ENCODE measurements at places on chromosomes 5 and 9.

DNA sequence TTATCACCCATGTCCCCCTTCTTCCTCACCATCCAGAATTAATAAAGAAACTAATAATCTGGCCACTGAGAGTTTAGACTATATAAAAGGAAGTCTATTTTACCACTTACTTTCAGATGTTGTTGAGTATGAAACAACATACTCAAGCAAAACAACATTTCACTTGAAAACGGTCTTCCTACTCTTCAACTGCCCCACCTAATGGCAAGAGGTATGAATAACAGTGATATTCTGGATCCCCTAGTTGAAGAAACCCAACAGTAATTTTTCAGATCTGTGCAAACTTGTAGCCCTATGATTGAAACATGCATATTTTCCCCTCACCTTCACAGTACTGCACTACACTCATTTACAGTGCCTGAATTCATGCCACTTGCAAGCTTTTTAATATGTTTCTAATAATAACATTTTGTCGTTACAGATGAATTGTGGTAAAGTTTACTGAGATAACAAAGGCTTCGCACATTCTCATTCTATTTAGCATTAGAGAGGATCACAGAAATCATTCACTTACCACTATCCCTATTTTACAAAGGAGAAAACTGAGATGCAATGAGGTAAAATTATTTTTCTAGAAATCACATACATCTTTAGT, 267.9 kb upstream of the PDE4D start:
- DNase-seq: no peak

DNA sequence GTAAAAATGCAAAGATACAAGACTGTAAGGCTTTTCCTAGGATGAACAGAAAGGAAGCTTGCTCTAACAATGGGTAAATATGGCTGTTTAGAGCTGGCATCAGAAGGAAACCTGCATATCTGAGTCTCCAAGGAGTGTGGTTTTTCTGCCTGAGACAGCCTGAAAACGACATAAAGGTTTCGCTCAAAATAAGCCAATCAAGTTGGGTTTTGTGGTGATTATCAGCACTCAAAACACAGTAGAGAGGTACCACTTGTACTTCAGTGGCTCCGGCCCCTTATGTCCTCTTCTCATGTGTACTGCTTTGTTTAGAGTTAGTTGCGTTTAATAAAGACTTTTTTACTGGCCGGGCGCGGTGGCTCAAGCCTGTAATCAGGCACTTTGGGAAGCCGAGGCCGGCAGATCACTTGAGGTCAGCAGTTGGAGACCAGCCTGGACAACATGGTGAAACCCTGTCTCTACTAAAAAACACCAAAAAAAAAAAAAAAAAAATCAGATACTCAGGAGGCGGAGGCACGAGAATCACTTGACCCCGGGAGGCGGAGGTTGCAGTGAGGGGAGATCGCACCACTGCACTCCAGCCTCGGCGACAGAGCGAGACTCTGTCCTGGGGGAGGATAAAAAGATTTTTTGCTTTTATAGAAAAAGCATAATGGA, 39.4 kb downstream of the KLF9 start:
- DNase-seq: no peak

- DNase-seq: no peak
Measured at GRCh38 chr5:146718609-146719008, 159.9 kb downstream of the PPP2R2B start.

DNA sequence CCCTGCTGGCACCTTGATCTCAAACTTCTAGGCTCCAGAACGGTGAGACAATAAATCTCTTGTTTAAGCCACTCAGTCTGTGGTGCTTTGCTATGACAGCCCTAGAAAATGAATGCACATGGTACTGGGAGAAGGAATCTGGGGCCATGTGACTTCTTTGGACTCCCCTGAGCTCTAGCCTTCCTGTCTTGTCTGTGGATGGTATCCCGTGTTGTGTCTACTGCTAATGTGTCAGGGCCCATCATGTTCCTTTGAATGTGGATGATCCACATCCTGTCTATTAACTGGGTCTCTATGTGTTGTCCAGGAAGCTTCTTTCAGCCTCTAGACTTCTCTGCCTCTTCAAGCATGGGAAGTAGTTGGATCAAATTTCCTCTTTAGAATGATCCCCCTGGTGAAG, 25.1 kb downstream of the IL7R start:
- no peak for DNase-seq

GRCh38 chr9:112002847-112003457, 106.3 kb downstream of the UGCG start:
- DNase-seq: no peak

DNA sequence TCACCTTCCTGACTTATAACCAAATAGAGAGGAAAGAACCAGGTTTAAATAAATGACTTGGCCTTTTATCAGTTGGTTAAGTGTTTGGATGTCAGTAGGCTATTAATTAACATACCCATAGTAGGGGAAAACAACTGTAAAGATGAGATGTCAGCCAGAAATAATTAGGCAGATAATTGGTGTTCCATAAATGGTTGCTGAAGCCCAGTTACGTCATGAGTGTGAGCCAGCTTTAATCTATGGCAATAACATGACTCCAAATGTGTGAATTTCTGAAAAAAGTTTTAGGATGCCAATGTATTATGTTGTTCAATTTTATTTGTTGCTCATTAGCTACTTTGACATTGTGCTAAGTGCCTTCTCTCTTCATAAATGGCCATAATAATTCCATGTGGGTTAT, 180.5 kb downstream of the FBXL7 start:
- no peak for DNase-seq

- no peak for DNase-seq
Measured at GRCh38 chr9:128011071-128011817, 30.5 kb upstream of the EEIG1 start.

DNA sequence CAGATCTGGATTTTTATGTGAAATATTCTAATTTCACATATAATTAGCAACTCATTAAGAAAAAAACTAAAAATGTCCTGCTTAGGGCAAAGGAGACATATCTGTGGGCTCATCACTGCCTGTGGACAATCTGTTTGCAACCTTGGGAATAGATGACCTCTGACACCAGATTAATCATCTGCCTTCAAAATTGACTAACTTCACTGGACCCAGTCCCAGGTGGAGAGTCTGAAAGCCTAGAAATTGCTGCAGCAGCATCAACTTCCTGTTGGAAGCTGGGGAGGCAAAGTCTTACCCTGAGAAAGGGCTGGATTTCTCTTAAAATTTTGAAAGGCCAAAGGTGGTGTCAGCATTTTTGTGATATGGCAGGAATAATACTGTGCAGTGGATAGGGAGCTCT, 76.3 kb upstream of the TNC start:
- no peak for DNase-seq

DNA sequence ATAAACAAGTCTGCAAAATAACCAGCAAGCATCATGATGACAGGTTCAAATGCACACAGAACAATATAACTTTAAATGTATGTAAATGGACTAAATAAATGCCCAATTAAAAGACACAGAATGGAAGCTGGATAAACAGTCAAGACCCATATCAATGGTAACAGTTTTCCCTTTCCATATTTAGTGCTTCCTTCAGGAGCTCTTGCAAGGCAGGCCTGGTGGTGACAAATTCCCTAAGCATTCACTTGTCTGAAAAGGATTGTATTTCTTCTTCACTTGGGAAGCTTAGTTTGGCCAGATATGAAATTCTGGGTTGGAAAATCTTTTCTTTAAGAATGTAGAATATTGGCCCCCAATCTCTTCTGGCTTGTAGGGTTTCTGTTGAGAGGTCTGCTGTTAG, 120.2 kb upstream of the RASA1 start:
- DNase-seq: no peak

DNA sequence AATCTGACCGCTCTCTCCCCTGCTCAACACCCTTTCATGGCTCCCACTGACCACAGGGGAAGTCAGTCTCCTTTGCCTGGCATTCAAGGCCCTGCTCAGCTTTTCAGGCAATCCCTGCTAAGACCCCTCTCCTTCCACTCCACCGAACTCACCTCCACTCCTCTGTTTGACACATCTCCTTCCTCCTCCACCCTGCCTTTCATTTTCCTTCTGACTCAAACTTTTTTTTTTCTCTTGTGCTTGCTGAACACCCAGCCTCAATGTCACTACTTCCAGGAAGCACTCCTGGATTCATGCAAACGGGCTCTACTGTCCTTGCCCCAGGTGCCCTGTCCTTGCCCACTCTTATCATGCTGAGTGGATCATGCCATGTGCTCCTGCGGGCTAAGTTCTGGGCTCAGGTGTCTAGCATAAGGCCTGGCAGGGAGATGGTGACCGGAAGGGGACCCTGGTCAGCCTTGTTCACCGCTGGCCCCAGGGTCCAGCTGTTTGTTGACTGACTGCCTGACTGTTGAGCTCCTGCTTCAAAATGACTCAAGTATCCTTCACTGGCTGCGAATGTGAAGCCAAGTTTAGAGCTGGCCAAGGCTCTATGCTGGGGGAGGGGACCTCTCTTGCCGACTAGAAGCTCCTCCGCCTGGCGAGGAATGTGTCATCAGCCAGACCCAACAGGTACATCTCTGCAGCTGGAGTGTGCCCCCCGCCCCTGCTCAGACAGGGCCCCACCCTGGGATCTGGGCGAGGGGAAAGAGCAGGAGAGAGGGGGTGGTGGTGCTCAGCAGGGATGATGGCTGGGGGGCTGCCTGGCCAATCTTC, 6.2 kb downstream of the NR5A1 start:
- DNase-seq: no peak

GRCh38 chr5:127785098-127785927, 82.1 kb downstream of the CCDC192 start:
- DNase-seq: no peak

DNA sequence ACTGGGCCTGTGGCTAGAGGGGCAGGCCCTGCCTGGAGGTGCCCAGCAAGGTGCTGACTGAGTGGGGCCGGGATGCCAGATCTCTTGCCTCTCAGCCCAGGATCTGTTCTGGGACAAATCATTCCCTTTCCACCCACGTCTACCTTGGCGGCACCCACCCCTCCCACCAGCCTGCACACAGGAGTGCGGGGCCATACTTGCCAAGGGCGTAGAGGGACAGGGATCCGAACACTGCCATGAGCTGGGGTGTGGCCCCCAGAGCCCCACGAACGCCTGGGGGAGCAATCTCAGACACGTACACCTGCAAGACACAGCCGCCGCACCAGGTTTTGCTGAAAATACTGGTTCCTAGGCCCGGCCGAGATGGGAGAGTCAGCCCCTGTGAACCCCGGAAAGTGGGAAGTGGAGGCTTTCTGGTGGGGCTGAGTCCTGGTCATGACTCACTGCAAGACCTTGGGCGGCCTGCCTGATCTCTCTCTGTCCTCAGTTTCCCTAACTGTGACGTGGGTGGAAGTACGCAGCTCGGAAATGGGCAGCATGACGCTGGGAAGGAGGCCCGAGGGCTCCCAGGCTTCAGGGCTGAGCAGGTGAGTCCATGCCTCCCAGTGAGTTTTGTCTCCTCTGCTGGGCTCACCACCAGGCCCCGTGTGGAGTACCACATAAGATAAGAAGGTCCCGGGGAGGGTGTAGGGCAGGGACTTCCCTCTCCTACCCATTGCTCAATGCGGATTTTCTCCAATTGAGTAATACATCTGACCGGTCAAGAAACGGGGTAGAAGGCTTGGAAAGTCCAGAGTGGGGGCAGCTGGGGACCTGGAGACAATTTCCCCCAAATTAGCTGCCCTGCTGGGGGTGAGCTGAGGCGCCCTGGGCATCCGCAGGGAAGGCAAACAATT, 2.6 kb downstream of the SLC2A6 start:
- no peak for DNase-seq

DNA sequence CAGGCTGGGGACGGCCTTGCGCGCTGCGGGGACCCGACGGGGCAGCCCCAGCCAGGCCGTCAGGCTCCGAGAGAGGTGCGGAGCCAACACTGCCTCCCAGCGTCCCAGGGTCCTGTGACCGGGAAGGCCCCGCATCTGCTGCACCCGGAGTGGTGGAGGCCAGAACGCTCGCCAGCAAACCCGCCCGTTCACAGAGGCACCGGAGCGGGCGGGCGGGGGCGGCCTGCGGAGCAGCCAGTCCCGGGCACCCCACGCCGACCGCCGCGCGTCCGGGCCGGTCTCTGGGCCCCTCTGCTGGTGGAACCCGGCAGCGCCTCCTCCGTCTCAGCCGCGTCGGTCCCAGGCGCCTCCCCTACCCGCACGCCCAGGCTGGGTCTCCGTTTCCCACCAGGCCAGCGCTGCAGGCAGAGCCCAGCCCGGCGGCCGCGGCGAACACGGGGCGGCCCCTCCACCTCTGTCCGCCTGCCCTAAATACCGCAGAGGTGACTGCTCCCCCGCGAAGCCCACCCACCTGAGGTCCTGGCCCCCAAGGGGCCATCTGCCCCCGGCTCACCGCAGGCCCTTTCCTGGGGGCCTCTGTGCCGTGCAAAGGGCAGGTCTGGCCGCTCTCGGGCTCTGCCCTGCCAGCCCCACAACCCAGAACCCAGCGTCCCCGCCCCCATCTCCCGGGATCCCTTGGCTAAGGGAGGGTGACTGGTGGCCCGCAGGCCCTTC, 15.9 kb downstream of the EXD3 start:
- no peak for DNase-seq

DNA sequence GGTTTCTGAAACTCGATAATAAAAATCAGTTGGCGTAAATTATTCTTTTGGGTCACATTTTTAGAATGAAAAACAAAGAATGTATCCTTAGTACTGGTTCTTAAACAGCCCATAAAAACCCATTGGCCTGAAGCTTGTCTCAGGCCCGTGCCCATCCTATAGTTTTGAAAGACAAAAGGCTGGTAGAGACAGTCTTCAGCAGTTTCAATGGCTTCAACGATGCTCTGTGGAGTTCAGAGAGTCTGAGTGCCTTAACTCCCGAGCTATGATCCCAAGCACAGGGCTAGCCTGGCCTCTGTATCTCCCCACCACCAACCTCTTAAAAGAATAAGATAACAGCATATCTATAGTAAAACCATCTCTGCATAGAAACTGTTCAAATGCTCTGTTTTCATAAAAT, 595.0 kb downstream of the CDH12 start:
- no peak for DNase-seq

DNA sequence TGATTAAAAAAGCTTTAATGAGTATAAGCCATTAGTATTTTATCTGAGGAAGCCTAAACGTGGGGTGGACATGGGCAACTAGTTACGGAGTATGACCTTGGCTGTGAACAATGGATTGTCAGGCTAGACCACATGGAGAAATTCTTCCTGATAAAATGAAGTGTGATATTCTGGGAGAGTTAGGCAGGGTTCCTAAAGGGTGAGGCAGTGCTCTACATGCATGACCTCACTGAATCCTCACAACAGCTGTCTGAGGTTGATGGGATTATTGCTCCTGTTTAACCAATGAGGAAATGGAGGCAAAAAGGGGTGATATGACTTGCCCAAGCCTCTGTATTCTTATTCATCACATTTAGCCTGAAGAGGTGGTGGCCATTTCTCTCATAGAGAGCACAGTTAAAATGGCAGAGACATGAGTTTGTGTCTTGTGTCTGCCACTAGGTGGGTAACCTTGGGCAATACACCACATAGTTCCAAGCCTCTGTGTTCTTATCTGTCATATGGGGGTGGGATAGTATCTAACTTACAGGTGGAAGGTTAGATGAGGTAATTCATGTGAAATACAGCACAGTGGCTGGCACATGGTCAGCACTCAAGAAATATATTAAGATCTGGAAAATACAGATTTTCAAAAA, 96.1 kb upstream of the NR3C1 start:
- DNase-seq: no peak

- DNase-seq: no peak
Measured at GRCh38 chr5:44320188-44320587, 69.0 kb downstream of the FGF10 start.

GRCh38 chr5:56516035-56516434, 282.9 kb upstream of the ANKRD55 start:
- no peak for DNase-seq

GRCh38 chr5:1016036-1016435, 7.4 kb downstream of the NKD2 start:
- DNase-seq: no peak

GRCh38 chr5:79508794-79509193, 5.1 kb downstream of the HOMER1 start:
- no peak for DNase-seq
